Esophagus muscularis mucosa (tissue), 4 donors: ENCODE measurements at places on chromosomes 11 and 22. TPM values are rescaled to one million over a fixed set of nuclear protein-coding genes. Genes with fewer than 3 reads are reported as not detected.

GRCh38 chr11:124179310-124179709 lies 3.8 kb upstream of the OR10D3 start:
- no peak for DNase-seq

DNA sequence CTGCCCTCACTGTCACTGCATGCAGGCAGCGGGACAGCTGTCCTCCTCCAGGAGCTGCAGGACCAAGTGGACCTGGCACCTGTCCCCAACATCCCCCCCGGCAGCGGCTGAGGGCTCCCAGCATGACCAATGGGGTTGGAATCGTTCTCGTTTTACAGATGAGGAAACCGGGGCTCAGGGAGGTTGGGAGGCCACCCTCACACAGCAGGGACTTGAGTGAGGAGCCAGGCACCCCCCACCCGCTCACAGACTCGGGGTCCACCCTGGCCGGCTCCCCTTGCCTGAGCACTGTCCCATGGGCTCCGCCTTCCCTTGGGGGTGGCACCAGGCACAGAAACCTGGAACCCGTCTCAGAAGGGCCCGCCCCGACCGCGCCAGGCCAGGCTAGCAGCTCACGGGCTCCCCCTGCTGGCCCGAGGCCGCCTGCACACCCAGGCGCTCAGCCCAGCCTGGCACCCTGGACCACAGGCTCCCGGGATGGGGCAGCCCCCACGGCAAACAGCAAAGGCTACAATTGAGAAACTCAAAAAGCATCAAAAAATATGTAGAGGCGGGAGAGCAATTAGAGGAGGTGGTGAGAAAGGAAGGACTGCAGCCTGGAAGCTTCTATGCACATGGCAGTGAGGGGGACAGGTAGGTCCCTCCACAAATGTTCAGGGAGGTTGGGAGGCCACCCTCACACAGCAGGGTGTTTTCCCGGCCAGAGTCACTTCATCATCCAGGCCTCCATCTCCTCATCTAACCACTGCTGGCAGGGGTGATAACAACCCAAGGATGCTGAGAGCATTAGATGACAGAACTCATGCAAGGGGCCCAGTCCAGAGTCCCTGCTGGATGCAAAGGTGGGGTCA lies 12.8 kb downstream of the MACROD1 start:
- no peak for DNase-seq

DNA sequence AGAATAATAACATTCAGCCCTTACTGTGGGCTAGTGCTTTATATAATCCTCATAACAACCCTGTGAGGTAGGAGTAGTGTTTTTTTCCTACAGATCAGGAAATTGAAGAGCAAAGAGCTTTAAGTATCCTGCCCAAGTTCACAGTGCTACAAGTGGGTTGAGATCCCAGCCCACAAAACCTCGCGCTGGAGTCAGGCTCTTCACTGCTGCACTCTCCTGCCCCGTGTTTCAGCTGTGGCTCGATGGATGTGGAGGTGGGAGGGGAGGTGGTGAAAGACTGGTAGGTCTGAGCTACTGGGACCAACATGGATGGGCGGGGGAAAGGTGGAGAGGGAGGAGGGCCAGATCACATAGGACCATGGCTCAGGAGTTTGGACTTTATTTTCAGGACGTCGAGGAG lies 6.1 kb downstream of the ZNF408 start:
- DNase-seq: no peak

DNA sequence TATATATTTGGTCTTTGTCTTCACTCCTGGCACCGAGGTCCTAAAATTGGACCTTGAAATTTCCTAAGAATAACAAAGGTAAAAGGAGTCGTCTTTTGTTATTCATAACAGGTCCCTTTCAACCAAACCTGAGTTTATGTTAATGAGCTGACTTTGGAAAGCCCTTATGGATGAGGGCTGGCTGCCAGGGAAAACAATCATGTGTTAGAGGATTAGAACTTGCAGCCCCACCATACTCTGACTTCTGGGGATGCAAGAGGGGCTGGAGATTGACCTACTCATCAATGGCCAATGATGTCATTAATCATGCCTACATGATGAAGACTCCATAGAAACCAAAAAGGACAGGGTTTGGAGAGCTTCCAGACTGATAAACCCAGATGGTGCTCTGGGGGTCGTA lies 118.9 kb downstream of the MRTFA start:
- no peak for DNase-seq

MCHR1 gene
- total RNA-seq: 0.33 TPM

NRIP3 gene
- 2.1 TPM for total RNA-seq

PNPLA5 gene
- not detected for total RNA-seq
